Esophagus muscularis mucosa (tissue), 4 donors: ENCODE measurements at places on chromosomes 2 and 18. TPM values are rescaled to one million over a fixed set of nuclear protein-coding genes. Genes with fewer than 3 reads are reported as not detected.

DNA sequence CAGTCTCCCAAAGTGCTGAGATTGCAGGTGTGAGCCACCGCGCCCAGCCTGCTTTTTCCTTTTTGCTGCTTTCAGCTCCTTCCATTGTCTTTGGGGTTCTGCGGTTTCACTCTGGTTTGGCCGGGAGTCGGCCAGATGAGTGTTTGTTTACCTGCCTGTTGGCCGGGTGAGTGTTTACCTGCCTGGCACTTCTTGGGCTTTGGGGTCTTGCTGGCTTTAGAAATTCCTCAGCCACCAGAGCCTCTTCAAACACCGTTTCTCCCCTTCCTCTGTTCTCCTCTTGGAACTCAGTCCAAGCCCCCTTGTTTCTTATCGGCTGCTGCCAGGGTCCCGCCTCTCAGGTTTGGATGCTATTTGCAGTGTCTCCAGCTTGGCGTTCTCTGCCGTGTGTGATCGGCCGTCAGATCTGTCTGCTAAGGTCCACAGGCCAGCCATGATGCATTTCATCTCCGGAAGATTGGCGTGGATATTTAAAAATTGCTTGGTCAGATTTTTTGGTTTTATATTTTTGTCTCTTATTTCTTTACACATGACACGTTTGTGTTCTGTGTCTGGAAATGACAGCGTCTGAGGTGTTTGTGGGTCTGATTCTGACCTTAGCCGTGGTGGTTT, 14.2 kb upstream of the GAL3ST2 start:
- no peaks in the 10 kb centered on the region for H3K36me3 ChIP-seq
- H3K4me1 ChIP-seq = no peaks in the 10 kb centered on the region
- H3K27ac ChIP-seq = no peak overlapping the region
- DNase-seq = no peak
- no peak overlapping the region for H3K4me3 ChIP-seq

DNA sequence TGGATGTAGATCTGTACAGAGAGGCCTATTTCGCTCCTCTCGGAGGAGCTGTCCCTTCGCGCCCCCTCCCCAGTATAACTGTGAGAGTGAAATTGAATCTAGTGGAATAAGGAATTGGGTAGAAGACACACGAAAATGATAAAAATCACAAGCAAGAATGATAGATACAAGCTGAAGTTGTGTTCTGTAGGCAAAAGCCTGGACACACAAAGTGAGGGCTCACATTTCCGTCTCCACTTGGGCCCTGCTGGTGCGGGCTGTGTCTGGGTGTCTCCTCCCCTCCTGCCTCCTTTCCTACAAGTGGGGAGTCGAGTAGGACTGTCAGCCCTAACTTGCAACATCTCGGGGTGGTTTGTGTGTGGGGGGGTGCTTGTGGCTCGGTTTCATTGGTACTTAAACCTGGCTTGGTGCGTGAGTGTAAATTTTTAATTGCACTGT, 457 bp upstream of the SP9 start:
- no peaks in the 10 kb centered on the region for H3K36me3 ChIP-seq
- H3K4me1 ChIP-seq = peaks cover 45% of the 10 kb centered on the region
- peaks cover 98% of the 10 kb centered on the region for H3K27me3 ChIP-seq
- DNase-seq = no peak
- no peak overlapping the region for H3K4me3 ChIP-seq

Gene TSPYL6
- not detected for total RNA-seq

- no peak for DNase-seq
- H3K4me3 ChIP-seq = no peak overlapping the region
- H3K27ac ChIP-seq = no peak overlapping the region
- no peaks in the 10 kb centered on the region for H3K36me3 ChIP-seq
- H3K27me3 ChIP-seq = no peaks in the 10 kb centered on the region
Measured at GRCh38 chr2:69565431-69565839, 78.1 kb downstream of the AAK1 start.

DNA sequence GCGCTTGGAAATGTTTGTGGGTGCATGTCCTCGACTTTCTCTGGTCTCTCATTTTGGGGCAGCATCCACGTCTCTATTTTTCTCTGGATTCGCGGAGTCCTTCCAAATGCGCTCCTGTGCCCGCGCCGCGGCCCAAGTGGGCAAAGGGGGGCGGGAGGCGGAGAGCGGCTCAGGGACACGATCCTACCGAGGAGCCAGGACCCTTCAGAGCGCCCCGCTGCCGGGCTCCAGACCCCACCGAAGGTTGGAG, 990 bp downstream of the EPAS1 start:
- H3K4me1 ChIP-seq = peaks cover 38% of the 10 kb centered on the region
- no peaks in the 10 kb centered on the region for H3K27me3 ChIP-seq
- DNase-seq = no peak
- H3K27ac ChIP-seq = peak overlapping the region; percentile 94
- H3K36me3 ChIP-seq = peaks cover 12% of the 10 kb centered on the region
- peak overlapping the region; percentile 73 for H3K4me3 ChIP-seq

DNA sequence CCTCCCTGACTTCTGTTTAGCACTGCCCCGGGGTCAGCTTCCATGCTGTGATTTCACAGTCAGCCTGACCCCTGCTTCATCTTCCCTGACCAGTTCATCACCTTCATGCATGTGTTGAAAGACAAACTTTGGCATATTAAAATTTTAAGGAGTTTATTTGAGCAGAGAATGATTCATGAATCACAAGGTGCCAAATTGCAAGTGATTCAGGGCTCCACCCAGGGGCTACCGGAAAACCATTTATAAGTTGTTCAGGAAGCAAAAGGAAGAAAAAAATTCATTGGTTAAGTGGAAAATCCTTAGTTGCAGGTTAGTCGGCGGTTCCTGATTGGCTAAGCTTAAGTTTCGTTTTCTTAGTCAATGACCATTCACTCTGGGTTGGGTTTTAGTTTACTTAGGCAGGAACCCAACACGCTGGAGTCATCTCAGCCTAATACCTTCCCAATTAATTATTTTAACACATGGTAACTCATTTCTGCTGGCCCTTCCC, 10.6 kb downstream of the IL1F10 start:
- no peaks in the 10 kb centered on the region for H3K27me3 ChIP-seq
- no peak overlapping the region for H3K27ac ChIP-seq
- H3K4me3 ChIP-seq = no peak overlapping the region
- H3K4me1 ChIP-seq = no peaks in the 10 kb centered on the region
- no peaks in the 10 kb centered on the region for H3K36me3 ChIP-seq

- H3K4me1 ChIP-seq = no peaks in the 10 kb centered on the region
- DNase-seq = no peak
- H3K27ac ChIP-seq = no peak overlapping the region
- no peaks in the 10 kb centered on the region for H3K36me3 ChIP-seq
Measured at GRCh38 chr18:25544546-25545287, 192.8 kb upstream of the ZNF521 start.

Gene GPC1
- 29.1 TPM for total RNA-seq

Gene CAPN13
- not detected for total RNA-seq

GRCh38 chr2:215362562-215362904, 50.7 kb downstream of the ATIC start:
- no peaks in the 10 kb centered on the region for H3K4me1 ChIP-seq
- peaks cover 87% of the 10 kb centered on the region for H3K36me3 ChIP-seq
- no peaks in the 10 kb centered on the region for H3K27me3 ChIP-seq

- H3K4me3 ChIP-seq = no peak overlapping the region
- H3K27ac ChIP-seq = no peak overlapping the region
- no peaks in the 10 kb centered on the region for H3K36me3 ChIP-seq
- H3K4me1 ChIP-seq = peaks cover 80% of the 10 kb centered on the region
- no peaks in the 10 kb centered on the region for H3K27me3 ChIP-seq
Measured at GRCh38 chr2:127079358-127079920, 27.5 kb downstream of the BIN1 start.

Gene CHRNA1
- not detected for total RNA-seq

Gene SP140
- total RNA-seq = not detected

DNA sequence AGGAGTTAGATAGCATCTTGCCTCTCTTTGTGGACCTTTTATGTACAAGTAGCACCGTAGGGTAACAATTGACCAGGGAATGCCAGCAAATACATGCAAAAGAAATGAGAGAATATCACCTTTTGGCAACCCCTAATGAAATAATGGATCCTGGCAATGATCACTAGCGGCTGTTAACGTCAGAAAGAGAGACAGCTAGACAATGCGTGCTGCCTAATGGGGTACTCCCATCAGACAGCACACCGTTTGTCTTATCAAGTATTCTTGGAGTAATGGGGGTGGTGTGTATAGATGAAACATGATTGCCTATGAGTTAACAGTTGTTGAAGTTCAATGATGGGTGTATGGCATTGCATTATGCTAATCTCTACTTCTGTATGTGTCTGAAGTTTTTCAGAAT, 1.6 kb downstream of the ELAC1 start:
- peaks cover 20% of the 10 kb centered on the region for H3K4me1 ChIP-seq
- no peaks in the 10 kb centered on the region for H3K27me3 ChIP-seq
- H3K36me3 ChIP-seq = no peaks in the 10 kb centered on the region
- no peak overlapping the region for H3K27ac ChIP-seq
- no peak for DNase-seq

GRCh38 chr18:58177896-58178470, 134.0 kb downstream of the NEDD4L start:
- no peaks in the 10 kb centered on the region for H3K36me3 ChIP-seq
- DNase-seq = no peak
- H3K4me1 ChIP-seq = no peaks in the 10 kb centered on the region
- no peak overlapping the region for H3K27ac ChIP-seq
- no peaks in the 10 kb centered on the region for H3K27me3 ChIP-seq

DNA sequence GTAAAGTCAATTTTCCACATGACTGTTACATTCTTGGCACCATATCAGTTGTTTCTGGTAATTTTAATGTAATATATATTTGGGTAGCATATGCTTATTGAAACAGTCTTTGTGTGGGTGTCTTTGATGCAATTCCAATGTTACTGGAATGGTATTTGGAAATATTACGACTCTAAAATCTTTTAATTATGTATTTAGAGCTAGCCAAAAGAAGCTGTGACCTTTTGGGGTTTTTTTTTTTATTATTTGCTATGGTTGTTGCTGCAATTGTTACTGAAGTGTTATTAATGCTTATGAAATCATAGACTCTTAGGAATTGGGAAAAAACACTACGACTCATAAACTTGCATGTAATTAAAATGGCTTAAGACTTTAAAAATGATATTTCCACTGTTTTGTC, 95.9 kb downstream of the AOX1 start:
- no peak overlapping the region for H3K27ac ChIP-seq
- H3K27me3 ChIP-seq = no peaks in the 10 kb centered on the region
- no peaks in the 10 kb centered on the region for H3K36me3 ChIP-seq
- no peaks in the 10 kb centered on the region for H3K4me1 ChIP-seq
- no peak for DNase-seq

- no peak overlapping the region for H3K4me3 ChIP-seq
- H3K36me3 ChIP-seq = no peaks in the 10 kb centered on the region
- H3K27ac ChIP-seq = no peak overlapping the region
- no peaks in the 10 kb centered on the region for H3K27me3 ChIP-seq
- no peak for DNase-seq
Measured at GRCh38 chr2:19785867-19786266, 115.9 kb downstream of the TTC32 start.

DNA sequence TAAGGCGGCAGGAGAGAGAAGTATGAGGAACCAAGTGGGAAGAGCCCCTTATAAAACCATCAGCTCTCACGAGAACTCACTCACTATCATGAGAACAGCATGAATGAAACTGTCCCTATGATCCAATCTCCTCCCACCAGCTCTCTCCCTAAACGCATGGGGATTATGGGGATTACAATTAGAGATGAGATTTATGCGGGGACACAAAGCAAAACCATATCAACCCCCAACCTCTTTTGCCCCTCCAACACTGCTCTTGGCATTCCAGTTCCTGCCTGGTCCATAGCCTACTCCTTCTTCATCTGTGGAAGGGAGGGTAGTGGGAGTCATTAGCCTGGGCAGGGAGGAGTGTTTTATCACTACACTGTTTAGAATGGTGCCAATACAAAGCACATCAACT, 1.4 kb upstream of the EHD3 start:
- no peaks in the 10 kb centered on the region for H3K36me3 ChIP-seq
- H3K27me3 ChIP-seq = no peaks in the 10 kb centered on the region
- no peak for DNase-seq
- H3K4me3 ChIP-seq = no peak overlapping the region

- H3K4me3 ChIP-seq = no peak overlapping the region
- H3K36me3 ChIP-seq = no peaks in the 10 kb centered on the region
- H3K4me1 ChIP-seq = no peaks in the 10 kb centered on the region
- H3K27ac ChIP-seq = no peak overlapping the region
- DNase-seq = no peak
Measured at GRCh38 chr2:210591663-210592062, 35.3 kb downstream of the CPS1 start.

Gene SNORC
- 2.0 TPM for total RNA-seq

DNA sequence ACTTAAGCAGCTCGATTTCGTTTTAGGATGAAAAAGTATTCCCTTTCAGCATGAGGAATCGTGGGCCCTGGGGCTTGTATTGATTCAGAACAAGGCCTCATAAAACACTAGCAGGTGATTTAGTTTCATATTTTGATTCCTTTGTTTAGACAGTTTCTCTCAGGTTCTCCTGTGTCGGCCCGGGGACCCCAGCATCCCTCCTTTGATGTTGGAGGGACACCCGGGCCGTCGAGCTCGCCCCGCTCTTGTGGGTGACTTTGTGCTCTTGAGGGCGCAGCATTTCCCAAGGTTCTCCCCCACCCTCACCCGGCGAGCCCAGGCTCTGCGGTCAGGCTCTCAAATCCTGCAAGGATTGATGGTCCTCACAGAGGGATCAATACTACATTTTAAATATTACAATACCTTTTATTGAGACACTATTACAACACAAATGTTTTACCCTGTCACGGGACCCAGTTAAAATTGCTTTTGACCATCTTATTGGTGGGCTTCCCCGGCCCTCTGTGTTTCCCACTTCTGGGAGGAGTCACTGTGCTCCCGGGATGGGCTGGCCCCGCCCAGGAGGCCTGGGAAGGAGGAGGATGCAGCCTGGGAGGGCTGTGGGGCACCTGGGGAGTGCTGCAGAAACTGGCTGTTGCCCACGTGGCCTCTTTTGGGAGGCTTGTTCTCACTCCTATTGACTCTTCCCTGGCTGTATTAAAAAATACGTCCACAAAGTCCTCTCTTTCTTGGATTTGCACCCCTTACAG, 222.6 kb downstream of the INSIG2 start:
- H3K4me1 ChIP-seq = peaks cover 5% of the 10 kb centered on the region
- peaks cover 66% of the 10 kb centered on the region for H3K27me3 ChIP-seq
- H3K36me3 ChIP-seq = no peaks in the 10 kb centered on the region
- peak overlapping the region; percentile 65 for H3K4me3 ChIP-seq
- no peak overlapping the region for H3K27ac ChIP-seq
